IMR-90 (cell line): ENCODE measurements at places on chromosomes 5 and 9. TPM values are rescaled to one million over a fixed set of nuclear protein-coding genes. Genes with fewer than 3 reads are reported as not detected.

TESK1 gene
- 3.1 and 3.4 TPM in 2 replicates for total RNA-seq

- DNase-seq = peak; percentile 11
Observed at GRCh38 chr5:108257996-108258395, 123.9 kb downstream of the FBXL17 start.

SLC34A3 gene
- not detected in 2 replicates for total RNA-seq

IL3 gene
- total RNA-seq = not detected in 2 replicates

GRCh38 chr5:123180178-123180577 lies 91.1 kb downstream of the PRDM6 start:
- DNase-seq = no peak

DNA sequence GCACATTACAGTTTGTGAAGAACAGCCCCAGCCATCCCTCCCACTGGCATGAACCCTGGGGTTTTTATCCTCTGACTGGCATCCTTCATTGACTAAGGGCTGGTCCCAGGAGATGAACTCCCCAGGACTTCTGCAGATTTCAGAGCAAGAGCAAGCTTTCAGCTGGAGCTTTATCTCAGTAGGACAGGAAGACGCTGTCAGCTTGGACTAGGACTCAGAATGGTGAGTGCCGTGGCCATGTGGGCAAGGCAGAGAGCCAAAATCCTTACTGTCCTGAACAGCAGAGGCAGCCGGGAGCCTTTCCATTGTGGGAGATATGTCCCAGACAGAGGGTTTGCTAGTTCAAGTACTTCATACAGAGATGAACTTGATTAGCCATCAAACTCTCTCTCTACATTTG lies 3.2 kb upstream of the ACOT12 start:
- peak; percentile 33 for DNase-seq

- no peak for DNase-seq
Observed at GRCh38 chr5:177434437-177434836, 8.0 kb downstream of the GRK6 start.

ARHGEF39 gene
- 0.56 and 2.5 TPM in 2 replicates for total RNA-seq

TSLP gene
- total RNA-seq = 0.28 and 0.54 TPM in 2 replicates

NIPAL4 gene
- total RNA-seq = 0.18 and 0.28 TPM in 2 replicates

DNA sequence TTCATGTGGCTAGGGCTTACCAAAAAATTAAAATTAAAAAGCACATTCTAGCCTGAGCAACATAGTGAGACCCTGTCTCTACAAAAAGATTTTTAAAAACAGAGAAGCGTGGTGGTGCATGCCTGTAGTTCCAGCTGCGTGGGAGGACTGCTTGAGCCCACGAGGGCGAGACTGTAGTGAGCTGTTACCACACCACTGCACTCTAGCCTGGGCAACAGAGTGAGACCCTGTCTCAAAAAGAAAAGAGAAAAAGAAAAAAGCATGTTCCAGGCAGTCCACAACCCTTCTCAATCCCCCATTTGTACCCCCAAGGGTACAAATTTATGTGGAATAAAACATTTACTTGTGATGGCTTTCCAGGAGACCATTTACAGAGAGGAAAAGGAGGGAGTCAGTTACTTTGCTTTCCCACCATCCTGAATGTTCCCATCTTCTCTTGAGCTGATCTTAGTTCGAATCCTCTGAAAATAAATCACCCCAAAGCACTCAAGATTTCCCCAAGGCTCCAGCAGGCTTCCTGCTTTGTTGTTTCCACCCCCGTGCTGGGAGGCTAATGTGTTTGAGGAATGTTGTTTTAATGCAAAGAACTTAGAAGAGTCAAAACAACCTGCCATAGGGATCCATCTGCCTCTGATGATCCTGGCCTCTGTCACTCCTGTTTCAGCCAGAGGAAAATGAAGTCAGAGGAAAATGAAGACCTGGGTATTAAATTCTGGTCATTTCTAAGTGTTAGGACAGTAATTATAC lies 384.7 kb downstream of the BNC2 start:
- no peak for DNase-seq

DNA sequence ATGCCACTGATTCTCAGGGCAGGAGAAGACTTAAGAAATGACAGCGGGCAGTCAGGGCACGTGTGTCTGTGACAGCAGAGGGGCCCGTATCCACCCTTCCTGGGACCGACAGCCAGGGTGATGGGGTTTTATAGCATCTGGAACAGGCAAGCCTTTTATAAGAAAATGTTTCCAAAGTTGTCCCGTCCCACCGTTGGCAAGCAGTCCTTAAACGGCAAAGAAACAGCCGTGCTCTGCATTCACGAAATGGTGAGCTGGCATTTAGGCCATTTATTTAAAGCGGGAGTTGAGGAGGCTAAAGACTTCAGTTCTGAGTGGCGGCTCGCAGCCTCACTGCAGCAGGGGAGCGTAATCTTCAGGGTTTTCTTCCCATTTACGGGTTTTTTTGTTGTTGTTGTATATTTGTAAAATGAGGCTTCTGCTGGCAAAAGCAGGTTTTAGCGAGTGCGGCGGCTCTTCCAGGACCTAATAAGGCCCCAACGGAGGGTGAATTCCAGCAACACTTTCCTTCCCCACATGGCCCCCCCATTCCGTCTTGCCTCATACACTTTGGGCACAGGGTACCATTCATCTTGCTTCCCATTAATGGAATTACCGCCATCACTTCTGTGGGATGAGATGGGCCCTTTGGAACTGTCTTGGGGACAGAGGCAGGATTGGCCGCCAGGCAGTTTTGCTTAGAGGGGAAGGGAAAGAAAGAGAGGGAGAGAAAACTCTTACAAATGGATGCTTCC lies 15.8 kb downstream of the NEK6 start:
- no peak for DNase-seq

GADD45G gene
- not detected in 2 replicates for total RNA-seq

DNA sequence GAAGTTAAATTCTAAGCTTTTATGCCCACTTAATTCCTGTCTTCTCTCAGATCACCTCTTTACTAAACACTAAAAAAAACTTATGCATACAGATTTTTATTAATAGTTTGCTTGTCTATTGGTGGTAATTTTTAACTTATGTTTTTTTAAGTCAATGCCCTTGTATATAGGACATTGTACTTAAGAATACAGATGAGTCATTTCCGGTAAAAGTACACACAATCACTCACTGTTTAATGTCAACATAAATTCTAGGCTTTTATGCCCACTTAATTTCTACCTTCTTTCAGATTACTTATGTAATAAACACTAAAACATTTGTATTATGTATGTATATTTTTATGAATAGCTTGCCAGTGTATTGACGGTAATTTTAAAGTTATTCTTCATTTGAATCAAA lies 872.8 kb upstream of the CDH9 start:
- DNase-seq = no peak

DNA sequence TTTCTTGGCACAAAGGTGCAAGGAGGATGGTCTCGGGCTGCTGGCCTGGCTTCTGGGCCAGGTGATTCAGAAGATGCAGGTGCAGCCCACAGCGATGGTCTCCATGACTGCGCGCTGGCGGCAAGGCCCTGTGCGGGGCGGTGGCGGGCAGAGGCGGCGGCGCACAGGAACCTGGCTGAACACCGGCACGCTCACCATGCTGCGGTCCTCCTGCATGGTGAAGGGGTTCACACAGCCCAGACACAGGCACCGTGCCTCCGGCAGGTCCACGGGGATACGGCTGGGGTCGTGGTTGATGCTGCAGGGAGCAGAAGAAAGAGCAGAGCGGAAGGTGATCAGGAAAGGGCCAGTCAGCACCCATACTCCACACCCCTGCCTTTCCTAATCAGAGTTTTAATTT lies 4.8 kb downstream of the IL17B start:
- DNase-seq = no peak

DRD1 gene
- total RNA-seq = 0.18 and 0.28 TPM in 2 replicates

GRCh38 chr9:121786543-121786948 lies 135.1 kb downstream of the DAB2IP start:
- DNase-seq = no peak

GRCh38 chr5:133665571-133665970 lies 53.2 kb upstream of the FSTL4 start:
- no peak for DNase-seq

GRCh38 chr5:9165546-9165945 lies 380.3 kb downstream of the SEMA5A start:
- DNase-seq = no peak

GRCh38 chr9:121217609-121218292 lies 16.1 kb upstream of the RAB14 start:
- DNase-seq = peak; percentile 83

DNA sequence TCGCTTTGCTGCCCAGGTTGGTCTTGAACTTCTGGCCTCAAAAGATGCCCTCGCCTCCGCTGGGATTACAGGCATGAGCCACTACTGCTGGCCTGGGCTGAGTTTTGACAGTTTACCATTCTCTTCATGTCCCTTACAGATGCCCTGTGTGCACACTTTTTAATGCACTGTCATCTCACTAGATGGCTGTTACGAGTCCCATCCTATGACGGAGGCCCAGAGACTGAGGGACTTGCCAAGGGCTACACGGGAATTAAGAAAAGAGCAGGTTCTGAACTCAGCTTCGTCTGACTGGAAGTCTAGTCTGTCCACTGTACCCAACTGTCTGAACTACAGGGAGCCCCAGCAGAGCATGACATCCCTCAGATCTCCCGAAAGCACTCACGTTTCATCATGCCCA lies 63.9 kb downstream of the ARHGEF37 start:
- no peak for DNase-seq

DNA sequence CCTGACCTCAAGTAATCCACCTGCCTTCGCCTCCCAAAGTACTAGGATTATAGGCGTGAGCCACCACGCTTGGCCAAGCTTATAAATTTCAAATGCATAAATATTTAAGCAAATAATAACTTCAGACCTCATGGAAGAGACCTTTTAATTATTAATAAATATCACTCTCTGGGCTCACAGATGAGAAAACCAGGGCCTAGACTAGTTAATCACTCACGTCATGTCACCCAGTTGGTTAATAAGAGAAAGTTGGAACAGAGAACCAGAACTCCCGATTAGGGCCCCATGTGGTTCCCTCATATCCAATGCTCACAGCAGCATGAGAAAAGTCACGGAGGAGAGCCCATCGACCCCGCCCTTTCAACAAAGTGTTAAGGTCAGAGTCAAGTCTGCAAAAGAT lies 79.3 kb downstream of the EPB41L4A start:
- DNase-seq = no peak

BAAT gene
- under 0.01 TPM in 1 of 2 replicates, not detected in the other for total RNA-seq

SLC12A7 gene
- total RNA-seq = 3.0 and 3.3 TPM in 2 replicates

DNA sequence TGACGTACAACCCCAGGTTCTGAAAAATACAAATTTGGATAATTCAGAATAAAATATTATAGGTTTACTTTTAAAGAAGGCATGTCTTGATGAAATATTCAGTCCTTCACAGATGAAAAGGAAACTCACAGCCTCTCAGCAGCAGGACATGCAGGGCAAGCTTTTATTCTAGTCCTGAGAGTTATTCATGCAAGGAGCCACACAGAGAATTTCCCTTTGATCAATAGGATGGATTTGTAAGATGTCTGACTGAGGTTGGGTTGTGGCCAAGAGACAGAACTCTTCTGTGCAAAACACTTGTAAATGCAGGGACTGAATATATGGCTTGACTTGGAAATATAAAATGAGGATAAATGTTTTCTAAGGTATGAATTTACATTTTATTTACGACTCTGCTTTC lies 48.8 kb upstream of the TBCA start:
- no peak for DNase-seq

- DNase-seq = peak; percentile 20
Observed at GRCh38 chr5:82793808-82794419, 283.3 kb downstream of the TMEM167A start.

DNA sequence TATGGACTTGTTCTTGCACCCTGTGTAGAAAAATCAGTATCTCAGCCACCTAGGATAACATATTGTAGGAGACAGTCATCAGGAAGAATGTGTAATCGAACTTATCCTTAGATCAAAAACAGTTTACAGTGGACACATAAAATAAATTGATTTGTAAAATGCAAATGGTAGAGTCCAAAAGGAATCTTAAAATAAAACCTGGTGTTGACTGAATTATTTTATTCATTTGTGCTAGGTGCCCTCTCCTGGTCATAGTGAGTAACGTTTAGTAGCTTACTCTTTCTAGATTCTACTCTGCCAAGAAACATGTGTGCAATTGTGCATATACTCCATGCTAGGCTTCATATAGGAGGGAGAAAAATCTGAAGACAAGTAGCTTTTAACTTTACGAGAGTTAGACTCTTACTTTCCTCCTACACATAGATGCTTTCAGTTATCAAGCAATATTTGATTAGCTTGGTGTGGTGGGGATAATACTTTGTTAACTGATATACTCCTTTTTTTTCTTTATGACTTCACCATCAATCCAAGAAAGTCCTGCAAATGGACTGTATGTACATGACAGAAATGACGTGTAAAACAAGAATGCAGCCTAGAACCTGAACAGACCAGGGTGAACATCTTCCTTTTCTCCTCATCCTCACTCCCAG lies 23.7 kb upstream of the LOX start:
- peak; percentile 79 for DNase-seq

DNA sequence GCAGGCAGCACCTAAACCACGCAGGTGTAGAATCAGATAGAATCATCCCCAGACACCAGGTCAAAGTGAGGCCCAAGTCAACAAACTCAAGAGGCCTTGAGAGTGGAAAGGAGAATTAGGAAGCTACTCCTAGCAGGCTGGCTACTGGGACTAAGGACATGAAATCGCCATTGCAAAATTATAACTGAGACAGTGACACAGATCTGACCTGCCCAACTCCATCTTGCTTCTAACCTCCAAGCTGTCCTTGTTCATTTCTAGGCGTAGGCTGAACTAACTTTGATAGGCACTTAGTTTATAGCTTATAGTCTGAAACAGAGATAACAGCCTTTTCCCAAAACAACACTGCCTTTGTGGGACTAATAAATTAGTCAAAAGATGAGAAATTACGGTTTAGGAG lies 52.8 kb downstream of the ACTL7B start:
- no peak for DNase-seq

FRRS1L gene
- under 0.01 TPM in 1 of 2 replicates, not detected in the other for total RNA-seq

- DNase-seq = no peak
Observed at GRCh38 chr5:25439025-25439424, 794.2 kb upstream of the CDH10 start.

DNA sequence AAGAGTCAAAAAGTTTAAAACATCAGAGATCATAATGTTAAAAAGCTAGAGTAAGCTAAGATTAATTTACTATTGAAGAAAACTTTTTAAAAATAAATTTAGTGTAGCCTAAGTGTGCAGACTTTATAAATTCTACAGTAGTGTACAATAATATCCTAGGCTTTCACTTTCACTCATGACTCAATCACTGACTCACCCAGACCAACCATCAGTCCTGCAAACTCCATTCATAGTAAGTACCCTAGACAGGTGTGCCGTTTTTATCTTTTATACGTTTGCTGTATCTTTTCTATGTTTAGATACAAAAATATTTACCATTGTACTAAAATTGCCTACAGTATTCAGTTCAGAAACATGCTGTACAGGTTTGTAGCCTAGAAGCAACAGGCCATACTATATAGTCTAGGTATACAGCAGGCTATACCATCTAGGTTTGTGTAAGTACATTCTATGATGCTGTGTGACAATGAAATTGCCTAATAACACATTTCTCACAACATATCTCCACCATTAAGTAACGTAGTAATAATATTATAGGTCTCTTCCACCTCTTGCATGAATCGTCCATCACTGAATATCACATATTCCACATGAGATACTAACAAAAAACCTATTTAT lies 59.2 kb downstream of the MEGF9 start:
- DNase-seq = peak; percentile 70

DNA sequence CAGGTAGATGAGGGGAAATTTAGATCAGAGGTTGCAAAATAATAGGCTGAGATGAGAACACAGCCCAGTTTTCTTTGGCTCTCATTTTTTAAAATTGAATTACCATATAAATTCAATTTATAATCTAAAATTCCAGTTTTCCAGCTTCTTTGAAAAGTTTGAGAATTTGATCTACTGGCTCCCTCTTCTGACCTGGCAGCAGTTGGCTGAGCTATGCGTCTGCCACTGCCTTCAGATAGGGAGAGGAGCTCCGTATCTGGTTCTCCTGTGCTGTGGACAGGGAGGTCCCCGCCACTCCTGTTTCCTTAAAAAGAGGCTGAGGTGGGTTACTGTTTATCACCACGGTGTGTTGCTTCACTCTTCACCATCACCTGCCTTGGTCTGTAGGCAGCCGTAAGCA lies 103.7 kb downstream of the ARHGAP26 start:
- DNase-seq = no peak
